ENCODE measurements at places on chromosomes 16 and 17. TPM values are rescaled to one million over a fixed set of nuclear protein-coding genes. Genes with fewer than 3 reads are reported as not detected.
A peak's percentile ranks its signal among the peaks of the same experiment; 100 is the strongest.

GRCh38 chr16:1002399-1003166 is 21.0 kb downstream of the SOX8 start:
- peaks cover 5% of the 10 kb centered on the region for H3K27me3 ChIP-seq
- H3K4me1 ChIP-seq = no peaks in the 10 kb centered on the region
- H3K4me3 ChIP-seq = no peak overlapping the region
- H3K36me3 ChIP-seq = no peaks in the 10 kb centered on the region

Gene KRTAP4-4
- not detected for total RNA-seq

DNA sequence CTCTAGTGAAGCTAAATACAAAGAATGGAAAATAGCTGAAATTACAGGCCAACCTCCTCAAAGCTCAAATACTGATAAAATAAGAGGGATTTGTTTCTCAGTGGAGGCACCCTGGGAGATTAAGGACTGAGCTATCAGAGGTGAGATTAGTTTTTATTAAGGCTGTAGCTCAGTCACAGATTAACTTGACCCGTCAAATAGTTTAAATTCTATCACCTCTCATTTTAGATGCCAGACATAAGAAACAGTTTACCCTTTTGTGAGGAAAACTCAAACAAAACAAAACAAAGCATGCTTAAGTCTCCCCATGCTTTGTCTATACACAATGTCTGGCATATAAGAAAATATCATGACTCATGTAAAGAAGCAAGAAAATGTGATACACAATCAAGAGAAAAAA is 208.3 kb upstream of the PMFBP1 start:
- DNase-seq = no peak
- H3K27me3 ChIP-seq = no peaks in the 10 kb centered on the region
- H3K27ac ChIP-seq = no peak overlapping the region
- H3K4me1 ChIP-seq = no peaks in the 10 kb centered on the region
- H3K4me3 ChIP-seq = no peak overlapping the region

Gene PARD6A
- total RNA-seq = 18.7 TPM

Gene RAP1GAP2
- total RNA-seq = 86.0 TPM

- H3K4me1 ChIP-seq = no peaks in the 10 kb centered on the region
- DNase-seq = no peak
- H3K27me3 ChIP-seq = no peaks in the 10 kb centered on the region
- H3K4me3 ChIP-seq = no peak overlapping the region
- H3K27ac ChIP-seq = no peak overlapping the region
Observed at GRCh38 chr17:66317629-66318028, 15.2 kb downstream of the PRKCA start.

GRCh38 chr16:71288570-71288889 is 672 bp downstream of the CMTR2 start:
- no peaks in the 10 kb centered on the region for H3K36me3 ChIP-seq
- H3K4me3 ChIP-seq = peak overlapping the region; percentile 91
- H3K27ac ChIP-seq = peak overlapping the region; percentile 76
- H3K27me3 ChIP-seq = no peaks in the 10 kb centered on the region
- DNase-seq = no peak

Gene IGSF6
- total RNA-seq = not detected

DNA sequence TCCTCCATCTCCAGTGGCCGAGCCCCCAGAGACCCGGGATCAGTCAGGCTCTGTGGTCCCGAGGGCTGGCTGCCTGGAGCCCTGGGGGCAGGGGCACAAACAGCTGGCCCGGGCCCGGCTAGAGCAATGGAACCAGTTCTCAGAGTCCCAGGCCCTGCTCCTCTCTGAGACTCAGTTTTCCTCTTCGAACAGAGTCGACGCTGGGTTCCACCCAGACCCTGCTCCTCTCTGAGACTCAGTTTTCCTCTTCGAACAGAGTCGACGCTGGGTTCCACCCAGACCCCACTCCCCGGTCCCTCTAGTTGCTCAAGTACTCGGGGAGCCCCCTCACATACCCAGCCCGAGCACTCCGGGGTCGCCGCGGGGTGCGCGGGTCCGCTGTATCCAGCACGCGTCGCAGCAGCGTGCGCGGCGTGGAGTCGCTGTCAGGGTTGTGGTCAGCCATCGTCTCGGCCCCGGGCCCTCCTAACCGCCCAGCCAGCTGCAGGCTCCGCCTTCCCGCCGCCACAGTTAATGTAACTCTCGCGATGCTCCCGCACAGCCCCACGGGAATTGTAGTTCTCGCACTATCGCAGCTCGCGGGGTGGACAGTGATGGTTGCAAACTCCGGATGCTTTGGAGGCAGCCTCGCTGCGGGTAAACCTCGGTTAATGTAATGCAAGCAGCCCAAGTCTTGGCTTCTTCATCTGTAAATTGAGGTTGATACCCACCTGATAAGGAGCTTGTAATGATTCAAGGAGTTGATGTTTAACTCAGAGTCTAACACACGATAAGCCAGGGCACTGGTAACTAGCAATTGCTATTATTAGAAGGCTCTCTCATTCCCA is 8.5 kb upstream of the THAP11 start:
- DNase-seq = peak; percentile 98
- H3K4me1 ChIP-seq = peaks cover 4% of the 10 kb centered on the region
- peak overlapping the region; percentile 67 for H3K27ac ChIP-seq
- peaks cover 5% of the 10 kb centered on the region for H3K36me3 ChIP-seq
- H3K4me3 ChIP-seq = peak overlapping the region; percentile 83

Gene ITGB3
- not detected for total RNA-seq

GRCh38 chr16:89000207-89000959 is 23.4 kb upstream of the CBFA2T3 start:
- DNase-seq = no peak
- peaks cover 10% of the 10 kb centered on the region for H3K4me1 ChIP-seq
- H3K36me3 ChIP-seq = peaks cover 6% of the 10 kb centered on the region
- H3K27me3 ChIP-seq = peaks cover 11% of the 10 kb centered on the region
- no peak overlapping the region for H3K4me3 ChIP-seq

Gene GP2
- total RNA-seq = not detected

Gene MRPS23
- total RNA-seq = 50.0 TPM

Gene TMEM88
- 23.7 TPM for total RNA-seq

- peak within 1 kb of the TSS; percentile 72 for H3K27ac ChIP-seq
- DNase-seq = peak; percentile 92
- no peaks in the 10 kb centered on the region for H3K36me3 ChIP-seq
- peak within 1 kb of the TSS; percentile 93 for H3K4me3 ChIP-seq
- peaks cover 15% of the 10 kb centered on the region for H3K4me1 ChIP-seq
Observed at GRCh38 chr17:2029911-2030778, at the start of gene DPH1. TSS of gene DPH1 (plus strand) at chr17:2030153. CDS start at chr17:2030170, 17 bp downstream.

GRCh38 chr16:84937196-84938005 is 73.9 kb downstream of the ZDHHC7 start:
- peaks cover 13% of the 10 kb centered on the region for H3K4me1 ChIP-seq
- no peak for DNase-seq
- H3K27me3 ChIP-seq = peaks cover 9% of the 10 kb centered on the region
- H3K27ac ChIP-seq = no peak overlapping the region
- no peaks in the 10 kb centered on the region for H3K36me3 ChIP-seq

All from glutamatergic neuron (in vitro differentiated cells).